T47D (cell line): ENCODE measurements at places on chromosomes 1 and 21.

GRCh38 chr1:22454476-22455056 lies 2.9 kb downstream of the ZBTB40 start:
- DNase-seq = no peak

DNA sequence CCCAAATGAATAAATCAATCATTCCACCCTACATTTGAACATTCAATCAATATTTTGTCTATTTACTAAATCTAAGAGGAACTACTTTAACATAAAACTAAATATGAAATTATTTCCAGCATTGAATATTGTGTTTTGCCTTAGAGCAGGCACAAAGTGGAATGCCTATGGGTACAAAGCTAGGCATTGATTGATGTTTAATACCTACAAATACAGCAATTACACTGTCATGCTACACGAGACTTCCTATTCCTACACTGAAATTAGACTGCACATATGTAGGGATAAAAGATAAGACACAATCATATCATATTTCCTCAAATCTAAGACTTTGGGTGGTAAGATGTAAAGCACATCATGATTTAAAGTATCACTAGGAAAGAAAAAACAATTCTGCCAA lies 12.9 kb upstream of the ERG start:
- no peak for DNase-seq

- DNase-seq = no peak
Measured at GRCh38 chr1:43049481-43049880, 90.8 kb upstream of the SLC2A1 start.

DNA sequence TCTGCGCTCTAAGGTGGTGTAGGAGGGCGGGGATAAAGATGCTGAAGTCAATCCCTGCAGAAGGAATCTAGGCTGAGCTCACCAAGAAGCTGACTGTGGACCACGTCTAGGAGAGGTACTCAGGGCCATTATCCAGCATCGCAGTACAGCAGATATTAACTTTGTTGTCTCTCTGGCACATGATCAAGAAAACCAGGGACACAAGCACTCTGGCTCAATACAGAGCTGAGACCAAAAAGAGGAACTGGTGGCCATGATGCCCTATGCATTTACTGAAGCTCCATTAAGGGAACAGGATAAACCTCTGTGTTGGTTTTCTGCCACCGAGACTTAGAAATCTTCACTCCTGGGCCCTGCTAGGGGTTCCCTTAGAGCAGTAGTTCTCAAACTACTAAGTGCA lies 38.0 kb upstream of the ANGPTL7 start:
- no peak for DNase-seq

- DNase-seq = peak; percentile 99
Measured at GRCh38 chr1:153963030-153963849, at the start of gene SLC39A1. TSS of gene SLC39A1 (minus strand) at chr1:153963537. CDS start at chr1:153962715, 822 bp downstream.

- no peak for DNase-seq
Measured at GRCh38 chr1:156230473-156230837, 11.5 kb upstream of the BGLAP start.

DNA sequence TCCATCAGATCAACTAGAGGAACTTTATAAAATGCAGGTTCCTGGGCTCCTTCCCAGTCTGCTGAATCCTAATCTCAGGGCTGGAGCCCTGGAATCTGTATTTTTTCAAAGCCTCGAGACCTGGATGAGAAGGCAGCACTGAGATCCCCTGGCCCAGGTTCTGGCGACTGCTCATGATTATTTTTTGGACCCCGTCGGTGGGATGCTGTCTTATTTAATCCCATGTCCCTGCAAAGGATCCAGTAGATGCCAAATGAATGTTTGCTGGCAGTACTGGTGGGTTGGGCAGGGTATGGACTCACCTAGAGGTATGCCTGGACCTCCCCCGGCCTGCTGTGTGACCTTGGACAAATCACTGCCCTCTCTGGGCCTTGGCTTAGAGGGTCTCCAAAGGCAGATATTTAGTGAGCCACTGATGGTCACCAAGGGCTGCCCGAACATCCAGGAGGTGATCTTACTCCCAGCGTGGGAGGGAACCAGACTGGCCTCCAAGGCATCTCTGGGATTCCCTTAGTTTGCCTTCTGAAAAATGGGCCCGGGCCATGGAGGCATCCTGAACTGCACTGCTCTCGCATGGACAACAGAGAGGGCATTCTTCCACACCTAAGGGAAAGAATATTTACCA lies 91.6 kb upstream of the RUNX3 start:
- DNase-seq = no peak

GRCh38 chr1:51565009-51565408 lies 45.9 kb upstream of the EPS15 start:
- DNase-seq = no peak

DNA sequence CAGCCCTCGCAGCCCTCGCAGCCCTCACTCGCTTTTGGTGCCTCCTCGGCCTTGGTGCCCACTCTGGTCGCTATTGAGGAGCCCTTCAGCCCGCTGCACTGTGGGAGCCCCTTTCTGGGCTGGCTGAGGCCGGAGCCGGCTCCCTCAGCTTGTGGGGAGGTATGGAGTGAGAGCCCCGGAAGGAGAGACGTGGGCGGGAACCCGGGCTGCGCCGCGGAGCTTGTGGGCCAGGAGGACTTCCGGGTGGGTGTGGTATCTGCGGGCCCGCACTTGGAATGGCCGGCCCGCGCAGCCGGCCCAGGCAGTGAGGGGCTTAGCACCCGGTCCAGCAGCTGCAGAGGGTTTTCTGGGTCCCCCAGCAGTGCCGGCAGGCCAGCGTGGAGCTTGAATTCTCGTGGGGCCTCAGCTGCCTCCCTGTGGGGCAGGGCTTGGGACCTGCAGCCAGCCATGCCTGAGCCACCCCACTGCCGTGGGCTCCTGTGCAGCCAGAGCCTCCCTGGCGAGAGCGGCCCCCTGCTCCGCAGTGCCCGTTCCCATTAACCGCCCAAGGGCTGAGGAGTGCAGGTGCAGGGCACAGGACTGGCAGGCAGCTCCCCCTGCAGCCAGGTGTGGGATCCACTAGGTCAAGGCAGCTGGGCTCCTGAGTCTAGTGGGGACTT lies 9.9 kb upstream of the CFHR2 start:
- no peak for DNase-seq

DNA sequence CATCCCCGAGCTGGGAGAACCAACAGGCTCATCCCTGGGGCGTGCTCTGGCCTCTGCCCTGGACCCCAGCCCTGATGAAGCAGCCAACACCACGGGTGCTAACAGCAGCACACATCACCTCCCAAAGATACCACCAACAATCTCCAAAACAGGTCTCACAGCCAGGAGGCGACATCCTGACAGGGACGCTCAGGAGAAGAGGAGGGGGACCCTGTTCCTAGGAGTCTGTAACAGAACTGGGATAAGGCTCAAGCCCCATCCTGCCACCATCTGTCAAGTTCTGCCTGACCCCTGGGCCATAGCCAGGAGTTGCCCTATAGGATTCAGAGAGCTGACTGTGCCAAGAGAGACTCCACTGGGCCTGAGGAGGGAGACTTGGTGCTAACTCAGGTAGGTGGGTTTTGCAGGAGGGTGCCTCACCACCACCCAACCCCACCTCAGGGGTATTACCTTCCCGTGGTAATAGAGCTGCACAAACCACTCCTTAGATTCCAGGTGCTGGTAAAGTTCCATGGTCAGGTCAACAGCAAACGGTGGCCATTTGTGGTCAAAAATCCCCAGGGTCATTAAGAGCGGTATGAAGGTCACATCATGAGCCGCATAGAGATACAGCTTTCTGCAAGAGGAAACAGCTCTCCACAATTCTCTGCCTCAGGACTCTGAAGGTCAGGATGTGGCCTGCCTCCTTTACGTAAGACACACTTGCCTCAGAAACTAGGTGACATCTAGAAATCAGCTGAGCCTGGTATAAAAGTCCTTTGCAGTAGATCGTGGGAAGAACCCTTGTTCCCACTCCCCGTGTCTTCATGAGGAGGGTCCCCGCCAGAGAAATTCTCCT lies 22.3 kb downstream of the ACP6 start:
- DNase-seq = no peak

DNA sequence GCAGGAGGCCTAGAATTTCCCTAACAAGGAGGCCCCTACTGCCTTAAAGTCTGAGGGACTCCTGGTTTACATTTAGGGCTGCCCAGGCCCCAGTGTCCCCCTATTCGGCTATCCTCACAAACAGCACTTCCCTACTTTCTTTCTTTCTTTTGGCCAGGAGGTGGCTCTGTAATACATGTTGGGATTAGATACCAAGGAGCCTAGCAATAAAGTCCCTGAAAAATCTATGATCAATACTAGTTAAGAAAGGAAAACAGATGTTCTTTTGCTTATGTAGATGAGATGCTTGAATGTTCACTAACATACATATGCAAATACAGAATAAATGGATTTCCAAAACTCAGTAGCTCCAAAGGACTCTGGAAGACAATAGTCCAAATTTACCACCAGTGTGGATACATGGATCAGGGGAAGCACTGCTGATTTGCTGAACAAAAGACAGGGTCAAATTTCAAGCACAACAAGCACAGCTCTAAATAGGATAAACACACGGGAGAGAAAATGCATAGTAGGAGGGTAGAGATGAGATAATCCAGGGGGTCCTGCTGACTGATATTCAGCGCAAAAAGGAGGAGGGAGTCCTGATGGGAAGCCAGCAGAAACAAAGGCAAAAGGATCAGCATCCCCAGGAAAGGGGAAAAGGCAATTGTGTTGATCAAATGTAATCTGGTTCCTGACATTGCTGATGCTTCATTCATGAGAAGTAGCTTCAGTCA lies 240.0 kb downstream of the NUF2 start:
- no peak for DNase-seq

GRCh38 chr1:8941906-8942305 lies 3.8 kb upstream of the CA6 start:
- no peak for DNase-seq

DNA sequence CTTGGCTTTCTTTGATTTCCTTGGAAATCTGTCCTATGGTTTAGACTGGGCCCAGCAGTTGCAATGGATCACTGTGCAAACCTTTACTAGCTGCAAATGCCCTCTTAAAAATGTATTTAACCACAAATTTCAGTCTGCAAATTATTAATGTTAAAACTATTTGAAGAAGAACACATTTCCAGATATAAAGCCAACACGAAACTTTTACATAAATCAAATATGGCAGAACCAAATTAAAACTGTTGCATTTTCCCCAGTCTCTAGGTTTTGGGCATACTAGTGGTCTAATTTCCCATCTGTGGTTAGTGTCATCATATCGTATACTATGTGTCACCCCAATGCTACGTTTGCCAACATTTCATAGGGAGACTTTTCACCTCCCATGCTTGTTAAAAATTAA lies 52.3 kb downstream of the HMCN1 start:
- DNase-seq = no peak

DNA sequence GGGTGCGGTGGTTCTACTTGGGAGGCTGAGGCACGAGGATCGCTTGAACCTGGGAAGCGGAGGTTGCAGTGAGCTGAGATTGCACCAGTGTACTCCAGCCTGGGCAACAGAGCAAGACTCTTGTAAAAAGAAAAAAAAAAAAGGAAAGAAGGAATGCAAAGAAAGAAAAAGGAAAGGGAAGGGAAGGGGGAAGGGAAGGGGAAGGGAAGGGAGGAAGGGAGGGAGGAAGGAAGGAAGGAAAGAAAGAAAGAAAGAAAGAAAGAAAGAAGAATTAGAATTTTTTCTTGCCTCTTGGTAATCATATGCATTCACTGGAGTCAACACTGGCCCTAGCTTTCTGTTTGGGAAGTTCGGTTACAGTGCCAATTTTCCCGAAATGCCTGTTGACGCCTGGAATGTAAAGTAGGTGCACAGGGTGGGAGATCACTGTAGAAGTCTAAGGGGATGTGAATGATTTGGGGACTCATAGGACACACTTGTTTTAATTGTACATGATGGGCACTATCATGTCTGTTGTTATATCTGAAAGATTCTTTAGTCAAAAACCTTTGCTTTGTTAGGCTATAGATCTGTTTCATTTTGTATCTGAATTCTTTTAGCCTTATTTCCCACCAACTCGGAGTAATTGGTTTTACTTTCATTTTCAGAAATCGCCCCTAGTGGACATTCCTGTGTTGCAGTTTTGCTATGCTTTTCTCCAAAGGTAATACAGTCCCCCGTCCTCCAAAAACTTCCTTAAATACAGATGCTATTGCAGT lies 59.8 kb upstream of the MORC3 start:
- peak; percentile 79 for DNase-seq

GRCh38 chr1:29145739-29146437 lies 22.2 kb upstream of the TMEM200B start:
- DNase-seq = no peak

DNA sequence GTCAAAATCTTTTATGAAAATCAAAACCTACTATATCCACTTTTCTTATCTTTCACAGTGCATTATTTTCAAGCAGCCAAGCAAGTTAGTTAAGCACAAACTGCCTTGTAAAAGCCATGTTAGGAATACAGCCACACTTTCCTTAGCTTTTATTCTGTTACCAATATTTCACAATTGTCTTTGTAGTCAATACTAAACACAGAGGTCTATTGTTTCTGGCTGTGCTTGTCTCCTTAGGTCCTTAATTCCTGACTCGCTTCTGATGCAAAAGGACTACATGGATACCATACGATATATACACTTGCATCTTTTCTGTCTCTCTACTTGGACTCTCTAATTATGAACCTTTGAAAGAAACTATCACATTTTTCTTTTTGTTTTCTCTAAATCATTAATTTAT lies 331.8 kb downstream of the NEGR1 start:
- no peak for DNase-seq

GRCh38 chr1:31418626-31419323 lies 5.8 kb downstream of the SERINC2 start:
- DNase-seq = no peak
